ENCODE measurements at places on chromosomes 1 and 21. TPM values are rescaled to one million over a fixed set of nuclear protein-coding genes. Genes with fewer than 3 reads are reported as not detected.

The BEND5 gene
- 3.5 TPM for total RNA-seq

DNA sequence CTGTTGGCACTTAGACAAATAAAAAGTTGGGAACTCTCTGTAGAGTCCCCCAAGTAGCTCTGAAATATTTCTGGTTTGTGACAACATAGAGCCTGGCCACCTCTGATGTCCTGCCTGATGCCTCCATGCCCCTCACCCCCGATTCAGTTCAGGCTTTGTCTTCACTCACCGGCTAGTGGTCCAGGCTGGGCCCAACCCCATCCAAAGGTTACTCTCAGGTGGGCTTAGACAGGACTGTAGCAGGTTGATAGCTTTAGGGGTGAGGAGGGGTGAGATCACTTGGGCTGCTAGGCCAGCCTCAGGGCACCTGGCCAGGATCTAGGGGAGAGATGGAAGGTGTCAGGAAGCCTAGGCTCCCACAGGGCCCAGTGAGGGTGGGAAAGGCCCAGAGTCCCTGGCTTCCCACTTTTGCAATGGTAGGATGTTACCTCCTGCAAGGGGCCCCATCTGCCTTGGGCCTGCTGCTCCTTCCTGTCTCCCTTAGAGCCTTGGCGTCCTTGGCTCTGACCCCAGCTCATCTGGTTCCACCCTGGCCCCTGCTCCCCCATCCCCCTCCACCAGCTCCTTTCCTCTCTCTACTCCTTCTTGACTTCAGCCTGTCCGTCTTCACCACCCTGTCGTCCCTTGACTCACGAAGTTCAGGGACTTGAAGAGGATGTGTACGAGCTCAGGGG, 6.7 kb downstream of the EPS8L3 start:
- no peak for DNase-seq

GRCh38 chr1:155192346-155193274, 15.1 kb downstream of the THBS3 start:
- DNase-seq: peak; percentile 18

GRCh38 chr1:64703600-64703999, 41.3 kb upstream of the RAVER2 start:
- DNase-seq: no peak

DNA sequence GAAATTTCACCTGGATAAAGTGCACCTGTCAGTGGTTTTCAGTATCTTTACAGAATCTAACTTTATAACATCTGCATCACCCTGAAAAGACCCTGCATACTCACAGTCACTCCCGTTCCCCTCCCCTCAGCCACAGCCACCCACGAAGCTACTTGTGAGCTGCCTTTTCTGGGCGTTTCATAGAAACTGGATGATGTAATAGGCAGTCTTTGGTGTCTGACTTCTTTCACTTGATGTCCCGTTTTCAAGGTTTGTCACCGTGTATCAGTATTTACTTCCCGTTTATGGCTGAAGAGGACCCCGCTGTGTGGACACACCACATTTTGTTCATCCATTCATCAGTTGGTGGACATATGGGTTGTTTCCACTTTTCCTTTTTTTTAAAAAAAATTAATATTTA, 47.8 kb upstream of the LRRC3 start:
- no peak for DNase-seq

- DNase-seq: no peak
Measured at GRCh38 chr1:193435781-193436180, 249.4 kb upstream of the B3GALT2 start.

The RAB7B gene
- total RNA-seq: 4.5 TPM

The WNT3A gene
- total RNA-seq: not detected

The BATF3 gene
- total RNA-seq: 8.1 TPM

The CYP4B1 gene
- total RNA-seq: 15.6 TPM

The C4BPA gene
- total RNA-seq: not detected

The NES gene
- total RNA-seq: 240 TPM

- no peak for DNase-seq
Measured at GRCh38 chr1:179707406-179707805, 35.7 kb upstream of the FAM163A start.
